Non-pigmented ciliary epithelial cell (primary cell): ENCODE measurements at places on chromosomes 4 and X.

DNA sequence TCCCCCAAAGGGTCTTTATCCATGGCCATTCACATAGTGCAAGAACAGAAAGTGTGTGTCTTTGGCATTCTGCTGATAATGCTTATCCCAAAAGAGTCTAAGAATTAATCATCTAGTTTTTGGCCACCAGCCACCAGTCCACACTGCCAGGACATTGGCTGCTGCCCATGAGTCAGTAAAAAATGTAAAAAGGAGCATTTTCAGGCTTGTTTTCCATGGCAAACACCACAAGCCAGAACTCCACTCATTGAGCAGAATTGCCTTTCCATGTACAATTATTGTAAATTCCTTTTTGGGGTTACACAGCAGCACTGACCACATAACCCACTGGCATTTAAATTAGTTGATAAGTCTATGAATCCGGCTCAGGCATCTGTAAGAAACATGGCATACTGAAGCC lies 89.2 kb upstream of the PRDX4 start:
- DNase-seq: no peak

DNA sequence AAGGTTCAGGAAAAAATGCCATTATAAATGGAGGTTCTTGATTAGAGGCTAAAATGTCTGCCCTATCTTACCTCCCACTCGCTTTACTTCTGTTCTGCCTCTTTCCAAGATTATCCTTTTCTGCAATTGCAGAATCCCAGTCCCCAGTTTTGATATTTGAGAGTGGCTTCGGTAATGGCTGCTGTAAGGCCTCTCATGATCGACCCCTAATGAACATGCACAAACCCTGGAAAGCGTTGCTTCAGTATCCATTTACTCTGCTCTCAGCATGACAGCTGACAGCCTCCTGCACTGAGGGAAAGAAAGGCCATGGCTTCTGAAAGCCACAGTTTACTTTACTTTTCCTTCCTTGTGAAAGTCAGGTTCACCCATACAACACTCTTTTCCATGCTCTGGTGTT lies 325.4 kb upstream of the GALNT7 start:
- no peak for DNase-seq

DNA sequence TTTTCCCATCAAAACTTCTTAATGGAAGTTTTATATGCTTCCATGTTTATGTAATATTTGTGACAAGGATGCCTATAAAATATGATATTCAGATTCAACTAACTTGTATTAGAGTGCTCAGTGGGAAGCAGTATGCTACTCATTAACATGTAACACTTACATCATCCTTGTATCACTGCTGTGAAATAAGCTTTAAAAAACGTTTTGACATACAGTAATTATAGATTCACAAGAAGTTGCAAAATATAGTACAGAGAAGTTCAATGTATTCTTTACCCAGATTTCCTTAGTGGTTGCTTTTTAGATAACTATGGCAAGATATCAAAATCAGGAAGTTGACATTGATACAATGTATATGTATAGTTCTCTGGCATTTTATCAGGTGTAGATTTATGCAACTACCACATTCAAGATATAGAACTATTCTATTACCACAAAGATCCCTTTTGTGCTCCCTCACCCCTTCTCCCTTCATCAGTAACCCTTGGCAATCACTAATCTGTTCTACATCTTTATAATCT lies 56.3 kb downstream of the DTHD1 start:
- no peak for DNase-seq

DNA sequence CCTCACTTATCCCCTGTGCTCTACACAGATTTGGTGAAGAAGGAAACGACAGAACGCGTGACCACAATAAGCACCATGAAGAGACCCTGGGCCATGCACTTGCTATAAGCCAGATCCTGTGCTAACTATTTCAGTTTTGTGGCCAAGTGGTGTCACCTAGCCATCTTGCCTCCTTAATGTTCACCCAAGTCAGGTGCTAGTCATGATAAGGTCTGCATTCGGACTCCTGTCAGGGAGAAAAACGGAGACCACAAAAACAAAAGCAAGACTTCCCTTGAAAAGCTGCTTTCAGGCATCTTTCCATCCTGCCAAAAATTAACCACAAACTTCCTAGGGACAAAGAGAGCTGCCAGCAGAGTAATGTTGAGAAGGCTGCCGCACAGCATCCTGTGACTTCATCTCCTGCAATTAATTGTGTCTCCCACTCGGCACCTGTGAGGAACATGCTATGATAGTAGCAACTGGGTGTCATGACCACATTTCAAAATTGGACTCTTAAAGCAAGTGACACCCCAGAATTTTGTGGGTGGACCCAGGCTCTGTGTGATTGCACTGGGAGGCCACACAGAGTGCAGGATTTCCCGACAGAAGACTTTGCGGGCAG lies 8.8 kb upstream of the IDS start:
- no peak for DNase-seq

GRCh38 chrX:44042751-44043150 lies 69.6 kb upstream of the NDP start:
- DNase-seq: no peak

- DNase-seq: no peak
Measured at GRCh38 chr4:77881460-77882295, 19.0 kb downstream of the MRPL1 start.

- no peak for DNase-seq
Measured at GRCh38 chr4:117691572-117692351, 342.5 kb upstream of the NDST3 start.
